ENCODE measurements at places on chromosomes 3 and 15. TPM values are rescaled to one million over a fixed set of nuclear protein-coding genes. Genes with fewer than 3 reads are reported as not detected.
A peak's percentile ranks its signal among the peaks of the same experiment; 100 is the strongest.

DNA sequence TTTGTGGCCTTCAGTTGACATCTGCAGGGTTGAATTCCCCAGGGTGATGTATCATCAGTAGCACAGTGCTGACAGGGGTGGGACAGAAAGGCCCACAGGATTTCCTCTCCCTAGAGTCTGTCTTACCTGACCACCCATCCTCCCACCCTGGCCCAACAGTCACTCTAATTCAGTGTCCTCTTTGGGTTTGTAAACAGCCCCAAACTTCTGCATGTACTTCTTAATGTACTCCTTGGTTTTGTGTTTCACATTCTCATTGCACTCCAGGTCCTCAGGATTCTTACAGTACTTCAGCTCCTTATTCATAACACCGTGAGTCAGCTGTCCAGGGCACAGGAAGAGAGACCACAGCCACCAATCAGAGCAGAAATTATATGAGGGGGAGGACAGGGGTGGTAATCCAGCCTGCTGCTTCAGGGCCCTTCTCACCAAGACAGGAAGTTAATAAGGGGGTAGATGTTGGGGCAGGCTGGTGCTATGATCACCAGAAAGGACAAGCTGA is 37.5 kb downstream of the NBEAL2 start:
- DNase-seq = no peak

Gene FAM81A
- 0.41 TPM for total RNA-seq

GRCh38 chr15:48298914-48299313 is 32.3 kb upstream of the DUT start:
- no peak for DNase-seq

DNA sequence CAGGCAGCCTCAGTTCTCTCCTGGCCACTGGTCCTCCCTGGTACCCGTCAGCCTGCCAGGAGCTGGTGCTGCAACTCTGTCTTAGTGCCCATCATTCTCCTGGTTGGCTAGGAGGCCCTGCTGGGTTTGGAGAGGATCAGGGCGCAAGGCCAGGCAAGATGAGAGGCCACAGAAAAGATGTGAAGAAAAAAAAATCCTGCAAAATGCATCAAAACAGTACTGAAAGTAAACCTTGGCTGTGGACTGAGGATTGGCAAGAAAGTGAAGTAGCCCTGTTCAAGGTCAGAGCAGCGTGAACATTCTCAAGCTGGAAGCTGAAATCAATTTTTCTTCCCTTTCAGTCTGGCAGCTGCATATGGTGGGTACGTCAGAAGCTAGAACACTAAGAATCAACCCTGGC is 74.2 kb downstream of the GTF2E1 start:
- DNase-seq = no peak

Gene SLC35G2
- 0.43 TPM for total RNA-seq

DNA sequence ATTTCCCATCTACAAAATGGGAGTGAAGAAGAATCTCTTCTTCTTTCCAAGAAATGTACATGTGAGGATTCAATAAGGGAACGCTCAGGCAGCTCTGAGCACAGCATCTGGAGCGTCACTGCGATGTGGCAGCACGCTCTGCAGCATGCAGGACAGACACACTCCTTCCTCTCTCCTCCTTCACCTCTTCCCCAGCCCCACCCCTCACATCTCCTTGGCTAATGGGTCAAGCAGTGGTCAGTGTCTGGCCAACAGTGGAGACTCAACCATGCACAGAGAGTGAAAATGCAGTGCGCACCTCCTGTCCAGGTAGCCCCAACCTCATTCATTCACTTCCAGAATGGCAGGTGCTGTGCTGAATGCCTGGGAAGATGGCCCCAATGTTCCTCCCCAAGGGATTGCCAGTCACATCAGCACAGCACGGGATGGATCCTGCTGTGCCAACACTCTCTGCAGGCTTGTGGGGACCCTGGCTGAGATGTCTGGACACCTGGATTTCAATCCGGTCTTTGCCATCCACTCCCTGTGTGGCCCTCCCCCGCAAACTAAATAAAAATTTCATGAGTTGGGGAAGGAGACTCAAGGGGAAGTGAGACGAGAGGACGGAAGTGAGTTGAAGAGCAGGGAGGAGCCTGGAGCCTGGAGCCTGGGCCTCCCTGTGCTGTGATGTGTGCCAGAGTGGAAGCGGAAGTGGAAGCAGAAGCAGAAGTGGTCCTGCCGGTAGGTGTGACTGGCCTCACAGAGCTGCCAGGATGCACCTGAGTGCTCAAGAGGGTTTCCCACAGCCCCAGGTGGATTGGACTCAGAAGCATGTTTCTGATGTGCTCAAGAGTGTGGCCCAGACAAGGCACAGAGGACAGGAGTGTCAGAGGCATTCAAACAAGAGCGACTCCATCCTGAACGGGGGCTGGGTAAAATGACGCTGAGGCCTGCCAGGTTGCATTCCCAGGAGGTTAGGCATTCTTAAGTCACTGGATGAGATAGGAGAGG is 163.9 kb downstream of the SMAD6 start:
- DNase-seq = no peak

Gene CDC25A
- 51.8 TPM for total RNA-seq

- DNase-seq = peak; percentile 66
These were observed 31.7 kb upstream of the MNS1 start for GRCh38 chr15:56496635-56497034.

GRCh38 chr15:63605816-63606215 is 8.6 kb downstream of the FBXL22 start:
- DNase-seq = no peak

Gene GOLGA6A
- total RNA-seq = 0.59 TPM
